ENCODE measurements at places on chromosomes 1 and 21.

DNA sequence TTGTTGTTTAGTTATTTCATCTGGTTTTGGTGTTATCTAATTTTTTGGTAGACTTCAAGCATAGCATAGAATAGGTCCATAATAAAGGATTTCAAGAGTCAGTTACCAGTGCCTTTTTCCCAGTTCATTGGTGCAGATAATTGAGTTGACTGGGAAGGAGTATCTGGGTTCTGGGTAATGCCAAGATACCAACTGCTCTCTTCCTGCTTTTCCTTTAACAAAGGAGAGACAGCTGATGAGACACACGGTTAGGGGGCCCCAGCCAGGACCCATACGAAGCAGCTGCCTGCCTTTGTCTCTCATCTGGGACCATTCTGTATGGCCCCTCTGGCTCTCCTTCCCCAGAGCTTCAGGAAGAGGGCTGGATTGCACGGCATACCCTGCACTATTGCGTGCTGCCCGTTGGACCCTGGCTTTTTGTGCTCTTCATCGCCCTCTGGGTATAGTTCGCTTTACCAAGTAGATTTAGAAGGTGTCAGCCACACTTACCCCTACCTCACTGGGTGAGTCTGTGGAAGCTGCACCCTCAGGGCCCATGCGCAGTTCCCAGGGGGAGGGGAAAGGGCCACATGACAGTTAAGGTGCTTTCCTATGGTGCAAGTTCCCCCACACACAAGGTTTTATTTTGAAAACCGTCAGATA is 7.0 kb downstream of the NAV1 start:
- no peak for DNase-seq

GRCh38 chr1:74053407-74053806 is 144.6 kb downstream of the LRRIQ3 start:
- DNase-seq: no peak

- DNase-seq: no peak
Observed at GRCh38 chr1:97870589-97870988, 50.2 kb downstream of the DPYD start.

GRCh38 chr21:39730418-39731157 is 14.4 kb upstream of the IGSF5 start:
- DNase-seq: no peak

GRCh38 chr21:20404915-20405314 is 593.3 kb upstream of the NCAM2 start:
- DNase-seq: no peak

- peak; percentile 97 for DNase-seq
Observed at GRCh38 chr21:36429947-36430546, 44.9 kb downstream of the CHAF1B start.

DNA sequence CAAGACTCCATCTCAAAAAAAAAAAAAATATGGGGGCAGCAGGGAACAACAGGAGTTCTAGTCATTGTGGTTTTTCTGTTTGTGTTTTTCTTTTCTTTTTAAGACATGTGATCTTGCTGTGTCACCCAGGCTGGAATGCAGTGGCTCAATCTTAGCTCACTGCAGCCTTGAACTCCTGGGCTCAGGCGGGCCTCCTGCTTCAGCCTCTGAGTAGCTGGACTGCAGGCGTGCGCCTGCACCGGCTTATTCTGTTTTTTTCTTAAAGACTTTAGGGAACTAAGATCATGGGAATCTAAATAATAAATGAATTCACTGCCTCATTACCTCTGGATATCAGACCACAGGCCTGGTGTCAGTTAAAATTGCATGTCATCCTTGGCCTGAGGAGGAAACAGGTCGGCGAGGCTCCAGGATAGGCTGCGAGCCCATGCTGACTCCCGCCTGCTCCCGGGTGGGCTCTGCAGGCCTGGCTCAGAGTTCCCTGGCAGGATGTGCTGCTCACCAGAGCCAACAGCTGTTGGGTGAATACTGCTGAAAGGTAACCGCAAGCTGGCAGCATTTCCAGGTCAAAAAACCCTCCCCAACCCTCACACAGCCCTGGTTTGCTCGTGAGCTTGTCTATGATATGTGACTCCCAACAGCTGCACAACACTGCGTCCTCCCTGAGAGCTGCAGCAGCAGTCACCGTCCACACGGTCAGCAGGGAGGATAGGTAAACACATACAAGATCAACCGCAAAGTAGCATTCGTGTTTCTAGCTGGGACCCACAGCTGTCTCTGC is 58.1 kb downstream of the SCCPDH start:
- DNase-seq: peak; percentile 78

DNA sequence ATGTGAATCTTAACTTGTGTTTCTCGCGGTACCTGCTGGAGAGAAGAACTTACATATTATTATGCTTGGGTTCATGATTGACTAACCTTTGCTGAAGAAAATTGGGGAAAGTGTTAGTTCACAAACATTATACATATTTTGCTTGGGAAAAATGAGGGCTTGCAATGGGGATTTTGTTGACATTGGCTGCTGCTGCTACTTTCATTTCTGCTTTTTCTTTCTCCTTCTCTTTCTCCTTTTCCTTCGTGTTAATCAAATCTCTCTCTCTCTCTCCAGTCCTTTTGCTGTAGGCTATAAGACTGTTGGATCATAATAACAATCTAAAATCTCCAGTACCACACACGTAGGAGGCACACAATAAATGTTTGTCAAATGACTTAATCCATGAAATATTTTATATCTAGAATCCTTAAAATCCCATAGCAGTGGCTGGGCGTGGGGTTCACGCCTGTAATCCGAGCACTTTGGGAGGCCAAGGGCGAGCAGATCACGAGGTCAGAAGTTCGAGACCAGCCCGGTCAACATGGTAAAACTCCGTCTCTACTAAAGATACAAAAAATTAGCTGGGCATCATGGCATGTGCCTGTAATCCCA is 23.0 kb downstream of the IRF2BP2 start:
- DNase-seq: no peak

DNA sequence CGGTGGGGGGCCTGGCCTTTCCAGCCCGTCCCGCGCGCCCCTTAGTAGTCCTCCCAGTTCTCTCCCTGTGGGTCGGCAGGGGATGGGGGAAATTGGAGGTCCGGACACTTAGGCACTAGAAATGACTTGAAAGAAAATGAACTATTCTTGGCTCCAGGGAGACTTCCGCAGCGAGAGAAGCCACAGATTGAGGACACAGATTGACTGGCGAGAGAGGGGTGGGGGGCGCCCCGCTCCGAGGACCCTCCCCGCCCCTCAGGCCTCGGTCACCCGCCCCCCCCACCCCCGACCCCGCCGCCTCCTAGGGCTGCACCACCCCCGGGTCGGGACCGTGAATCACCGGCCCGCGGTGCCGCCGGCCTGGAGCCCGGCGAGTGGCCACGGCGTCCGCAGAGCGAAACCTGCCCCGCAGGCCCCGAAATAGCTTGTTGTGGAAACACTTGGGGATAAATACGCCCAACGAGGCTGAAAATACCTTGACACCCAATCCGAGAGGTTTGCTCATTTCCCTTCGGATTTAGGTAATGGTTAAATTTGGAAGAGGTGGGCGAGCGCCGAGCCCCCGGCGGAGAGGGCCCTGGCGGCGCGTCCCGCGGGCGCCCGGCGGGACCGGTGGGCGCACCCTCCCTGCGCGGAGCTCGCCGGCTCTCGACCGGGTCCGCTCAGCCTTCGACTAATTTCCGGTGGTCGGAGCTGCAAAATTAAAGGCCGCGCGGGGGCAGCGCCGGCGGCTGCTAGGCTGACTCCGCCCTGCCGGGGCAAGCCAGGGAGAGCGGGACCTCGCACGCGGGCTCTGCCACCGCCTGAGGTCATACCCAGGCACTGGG is at the start of gene GFI1:
GFI1 (minus strand) TSS at position 675 of the 827 bp plus-strand sequence. CDS start 3,438 bp downstream, outside the sequence.
- no peak for DNase-seq

DNA sequence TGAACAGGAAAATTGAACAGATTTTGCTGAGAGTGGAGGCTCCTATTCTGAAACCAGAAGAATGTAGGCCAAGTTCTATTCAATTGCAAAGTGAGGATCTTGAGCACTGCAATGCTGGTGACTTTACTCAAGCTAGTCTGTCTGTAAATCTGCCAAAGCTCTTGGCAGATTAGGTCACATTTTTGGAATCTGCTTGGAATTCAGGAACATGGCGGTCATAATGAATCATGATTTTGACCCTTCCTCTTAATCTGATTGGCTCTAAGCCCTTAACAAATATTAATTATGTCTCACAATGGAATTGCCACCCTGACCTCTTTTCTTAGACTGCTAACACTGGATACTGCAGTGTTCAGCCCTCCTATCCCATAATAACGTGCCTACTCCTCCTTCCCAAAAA is 7.2 kb upstream of the GNG12 start:
- DNase-seq: peak; percentile 69

DNA sequence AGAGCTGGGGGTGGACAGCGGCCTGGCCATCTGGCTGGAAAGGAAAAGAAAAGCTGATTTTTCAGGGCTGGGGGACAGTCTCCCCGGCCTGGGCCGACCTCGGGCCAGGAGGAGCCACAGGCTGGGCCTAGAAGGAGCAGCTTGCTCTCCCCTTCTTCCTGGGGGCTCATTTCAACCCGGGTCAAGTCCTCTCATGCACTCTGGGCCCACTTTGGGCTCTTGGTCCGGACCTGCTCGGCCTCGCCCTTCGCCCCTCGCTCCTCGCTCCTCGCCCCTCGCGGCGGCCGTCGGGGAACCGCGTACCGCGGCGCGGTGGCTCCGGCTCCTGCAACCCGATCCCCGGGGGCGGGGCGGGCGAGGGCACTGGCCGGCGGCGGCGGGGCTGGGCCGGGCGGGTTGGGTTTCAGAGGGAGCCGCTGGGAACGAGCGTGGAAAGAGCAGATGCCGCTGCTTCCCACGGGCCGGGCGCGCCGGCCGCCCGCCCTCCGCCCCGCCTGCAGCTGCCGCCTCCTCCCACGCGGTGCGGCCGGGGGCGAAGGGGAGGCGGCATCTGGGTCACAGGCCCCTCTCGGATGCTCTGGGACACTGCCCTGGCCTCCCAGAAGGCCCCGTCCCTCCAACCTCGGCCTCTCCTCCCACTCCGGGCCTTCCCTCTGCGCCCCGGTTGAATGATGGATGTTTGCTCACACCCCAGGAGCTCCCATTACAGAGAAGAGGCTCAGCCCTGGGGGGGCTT is 6.6 kb downstream of the HEYL start:
- DNase-seq: no peak

DNA sequence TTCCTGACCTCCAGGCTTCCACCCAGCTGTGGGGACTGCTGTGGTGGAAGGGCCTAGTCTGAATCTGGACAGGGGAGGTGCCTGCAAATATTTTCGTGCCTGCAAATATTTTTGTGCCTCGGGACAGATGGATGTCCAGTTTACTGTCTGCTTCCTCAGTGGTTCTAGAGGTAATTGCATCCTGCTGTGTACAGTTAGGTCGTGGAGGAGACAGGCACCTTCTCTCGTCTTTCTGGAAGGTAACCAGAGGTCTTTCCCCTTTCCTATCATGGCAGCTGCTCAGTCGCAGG is 53.8 kb upstream of the TINAGL1 start:
- no peak for DNase-seq

DNA sequence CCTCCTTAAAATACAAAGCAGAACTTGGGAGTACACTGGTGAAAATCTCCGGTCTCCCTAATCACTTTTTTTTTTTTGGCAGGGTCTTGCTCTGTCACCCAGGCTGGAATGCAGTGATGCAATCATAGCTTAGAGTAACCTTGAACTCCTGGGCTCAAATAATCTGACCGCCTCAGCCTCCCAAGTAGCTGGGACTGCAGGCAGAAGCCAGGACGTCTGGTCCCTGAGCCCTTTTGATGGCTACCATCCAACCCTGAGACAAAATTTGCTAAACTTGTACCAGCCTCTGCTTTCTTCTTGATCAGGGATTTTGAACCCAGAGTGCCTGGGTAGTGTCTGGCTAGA is 4.1 kb downstream of the L1TD1 start:
- no peak for DNase-seq

DNA sequence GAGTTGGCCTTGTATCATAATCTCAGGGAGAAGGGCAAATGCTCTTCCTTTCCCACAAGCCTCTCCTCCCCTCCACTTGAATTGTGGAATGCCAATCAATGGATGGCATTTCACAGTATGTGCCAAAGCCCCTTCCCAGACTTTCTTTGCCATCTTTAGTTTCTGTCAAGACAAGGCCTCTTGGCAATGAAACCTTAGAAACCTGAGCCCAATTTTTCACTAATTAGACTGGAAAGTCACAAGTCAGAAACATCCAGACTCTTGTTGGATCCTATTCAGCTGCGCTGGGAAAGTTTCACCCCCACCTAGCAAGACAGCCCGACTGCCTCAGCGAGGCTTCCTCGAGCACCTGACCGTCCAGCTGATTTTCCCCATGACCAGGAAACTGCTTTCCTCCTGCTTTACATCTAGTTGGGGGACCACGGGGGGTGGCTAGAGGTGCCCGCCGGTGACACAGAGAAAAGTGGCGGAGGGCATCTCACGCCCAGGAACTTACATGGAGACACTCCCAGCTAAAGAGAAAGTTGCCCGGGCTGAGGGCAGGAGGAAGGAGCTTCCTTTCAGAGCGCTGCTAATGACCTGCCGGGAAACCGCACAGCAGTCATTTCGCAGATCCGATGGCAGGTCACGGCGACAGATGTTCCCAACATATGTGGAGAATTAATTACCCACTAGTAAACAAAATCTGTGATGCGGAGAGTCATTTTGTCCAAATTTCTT is 302.6 kb upstream of the RRP15 start:
- DNase-seq: no peak

- no peak for DNase-seq
Observed at GRCh38 chr1:38082769-38083263, 36.2 kb upstream of the POU3F1 start.

DNA sequence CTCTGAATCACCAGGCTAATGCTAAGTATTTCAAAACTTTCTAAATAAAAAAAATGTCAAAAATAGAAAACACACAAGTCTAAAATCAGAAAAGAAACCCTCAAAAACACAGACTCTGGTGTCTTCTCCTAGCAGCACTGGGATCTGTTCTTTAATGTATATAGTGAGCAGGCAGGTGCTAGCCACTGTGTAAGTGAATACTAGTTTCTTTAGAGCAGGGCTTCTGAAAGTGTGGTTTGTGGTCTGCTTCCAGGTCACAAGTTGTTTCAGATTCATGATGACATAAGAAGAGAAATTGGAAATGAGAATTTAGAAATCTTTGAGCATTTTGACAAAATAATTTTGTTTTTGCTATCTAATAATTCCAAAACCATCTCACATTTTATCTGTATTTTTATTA is 763.1 kb downstream of the USP25 start:
- DNase-seq: no peak

DNA sequence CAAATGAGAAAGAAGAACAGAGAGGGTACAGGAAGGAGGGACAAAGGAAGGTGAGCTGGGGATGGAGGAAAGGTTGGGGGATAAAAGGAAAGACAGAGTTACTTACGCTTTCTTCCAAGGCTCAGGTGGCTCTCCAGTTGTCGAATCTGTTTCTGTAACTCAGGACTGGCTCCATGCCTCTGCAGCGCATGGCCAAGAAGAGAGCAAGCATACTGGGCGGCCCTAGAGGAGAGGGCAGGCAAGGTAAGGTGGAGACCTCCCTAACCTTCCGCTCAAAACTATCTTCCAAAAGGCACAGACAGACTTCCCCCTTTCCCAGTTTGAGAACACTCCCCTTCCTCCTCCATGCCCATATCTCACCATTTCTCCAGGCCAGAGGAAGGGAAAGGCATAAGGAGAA is 922 bp downstream of the PEX11B start:
- no peak for DNase-seq

- DNase-seq: no peak
Observed at GRCh38 chr1:32759521-32759981, 57.0 kb upstream of the SYNC start.

GRCh38 chr1:64687725-64688327 is 57.0 kb upstream of the RAVER2 start:
- no peak for DNase-seq
